Smooth muscle cell of the coronary artery (primary cell): ENCODE measurements at places on chromosomes 4 and X. TPM values are rescaled to one million over a fixed set of nuclear protein-coding genes. Genes with fewer than 3 reads are reported as not detected.

Gene PAGE5
- total RNA-seq = not detected in 2 replicates

Gene KDM5C
- total RNA-seq = 50.3 and 55.2 TPM in 2 replicates

Gene RGN
- 1.5 and 5.6 TPM in 2 replicates for total RNA-seq

Gene DNAAF6
- not detected in 2 replicates for total RNA-seq

Gene CT45A1
- total RNA-seq = not detected in 2 replicates

Gene CTAG2
- not detected in 2 replicates for total RNA-seq

Gene ARMCX1
- total RNA-seq = 42.5 and 57.7 TPM in 2 replicates
